Activated naive CD8-positive, alpha-beta T cell treated with anti-CD3 and anti-CD28 coated beads for 36 hours (primary cell): ENCODE measurements at places on chromosomes 2 and 18.

GRCh38 chr2:236177604-236177966 is 9.4 kb upstream of the GBX2 start:
- peak; percentile 51 for DNase-seq

GRCh38 chr2:178733975-178734374 is 73.2 kb downstream of the TTN start:
- DNase-seq, result no peak

DNA sequence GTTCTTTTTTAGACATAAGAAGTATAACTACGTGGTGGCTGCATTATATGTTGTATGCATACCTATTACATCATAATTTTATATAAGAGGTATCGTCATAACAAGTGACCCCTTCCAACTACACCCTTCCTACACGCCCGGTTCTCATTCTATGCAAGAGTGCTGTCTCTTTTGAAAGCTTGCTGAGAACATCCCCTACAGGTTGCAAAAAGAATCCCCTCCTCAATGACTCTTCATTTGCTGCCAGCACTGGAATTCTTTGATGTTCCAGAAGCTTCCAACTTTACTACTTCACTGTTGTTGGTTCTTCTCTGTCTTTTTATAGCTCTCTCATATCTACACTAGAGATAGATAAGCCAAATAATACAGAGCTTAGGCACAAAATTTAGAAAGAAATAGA is 66.4 kb downstream of the CDH7 start:
- no peak for DNase-seq

- no peak for DNase-seq
Observed at GRCh38 chr2:8441986-8442385, 239.9 kb upstream of the ID2 start.

GRCh38 chr2:24117902-24118301 is 5.2 kb downstream of the PFN4 start:
- no peak for DNase-seq

DNA sequence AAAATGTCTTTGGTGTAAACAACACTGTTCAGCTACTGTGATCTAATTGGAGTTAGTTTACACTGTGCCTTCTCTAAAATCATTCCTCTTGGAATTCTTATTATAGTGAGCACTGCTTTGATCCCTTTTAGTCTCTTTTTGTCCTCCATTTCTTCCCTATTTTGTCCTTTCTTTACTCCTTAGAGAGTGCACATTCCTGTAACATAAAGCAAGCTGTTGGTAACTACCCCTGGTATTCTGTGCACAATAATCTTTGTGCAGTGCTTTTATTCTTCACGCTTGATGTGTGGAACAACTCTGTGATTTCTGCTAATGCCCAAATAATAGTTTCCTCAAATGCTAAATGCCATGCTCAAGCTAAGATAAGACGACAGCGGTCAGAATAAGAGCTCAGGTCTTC is 401.5 kb downstream of the DPP10 start:
- no peak for DNase-seq

GRCh38 chr2:224753743-224754540 is 37.8 kb upstream of the CCDC195 start:
- no peak for DNase-seq

GRCh38 chr2:106012001-106012590 is 182.0 kb downstream of the UXS1 start:
- no peak for DNase-seq

GRCh38 chr2:48459921-48460320 is 70.0 kb upstream of the STON1 start:
- no peak for DNase-seq
